ENCODE measurements at places on chromosomes 11 and 22. TPM values are rescaled to one million over a fixed set of nuclear protein-coding genes. Genes with fewer than 3 reads are reported as not detected.

DNA sequence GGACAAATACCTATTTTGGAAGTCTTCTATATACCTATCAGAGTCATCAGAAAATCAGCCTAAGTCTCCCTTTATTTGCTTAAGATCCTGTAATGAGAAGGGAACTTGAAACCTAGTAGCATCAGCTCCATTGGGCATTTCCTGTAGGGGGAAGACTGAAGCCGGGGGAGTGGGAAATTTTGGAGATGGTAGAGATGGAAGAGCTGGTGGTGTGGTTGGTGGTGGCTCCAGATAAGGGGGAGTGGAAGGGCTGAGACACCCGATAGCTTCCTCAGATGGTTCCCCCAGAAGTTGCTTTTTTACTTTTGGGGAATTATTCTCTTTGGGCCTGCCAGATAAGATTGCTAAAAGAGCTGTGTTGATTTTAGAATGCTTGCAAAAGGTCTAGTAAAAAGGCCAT, 16.4 kb upstream of the EI24 start:
- H3K36me3 ChIP-seq: no peaks in the 10 kb centered on the region
- H3K4me1 ChIP-seq: no peaks in the 10 kb centered on the region
- DNase-seq: no peak
- no peak overlapping the region for H3K27ac ChIP-seq

GRCh38 chr11:6889835-6890234, 2.5 kb downstream of the OR2D2 start:
- H3K36me3 ChIP-seq: no peaks in the 10 kb centered on the region
- DNase-seq: no peak
- H3K27ac ChIP-seq: no peak overlapping the region
- no peaks in the 10 kb centered on the region for H3K4me1 ChIP-seq
- no peaks in the 10 kb centered on the region for H3K27me3 ChIP-seq

Gene ST14
- 13.7 TPM for total RNA-seq

DNA sequence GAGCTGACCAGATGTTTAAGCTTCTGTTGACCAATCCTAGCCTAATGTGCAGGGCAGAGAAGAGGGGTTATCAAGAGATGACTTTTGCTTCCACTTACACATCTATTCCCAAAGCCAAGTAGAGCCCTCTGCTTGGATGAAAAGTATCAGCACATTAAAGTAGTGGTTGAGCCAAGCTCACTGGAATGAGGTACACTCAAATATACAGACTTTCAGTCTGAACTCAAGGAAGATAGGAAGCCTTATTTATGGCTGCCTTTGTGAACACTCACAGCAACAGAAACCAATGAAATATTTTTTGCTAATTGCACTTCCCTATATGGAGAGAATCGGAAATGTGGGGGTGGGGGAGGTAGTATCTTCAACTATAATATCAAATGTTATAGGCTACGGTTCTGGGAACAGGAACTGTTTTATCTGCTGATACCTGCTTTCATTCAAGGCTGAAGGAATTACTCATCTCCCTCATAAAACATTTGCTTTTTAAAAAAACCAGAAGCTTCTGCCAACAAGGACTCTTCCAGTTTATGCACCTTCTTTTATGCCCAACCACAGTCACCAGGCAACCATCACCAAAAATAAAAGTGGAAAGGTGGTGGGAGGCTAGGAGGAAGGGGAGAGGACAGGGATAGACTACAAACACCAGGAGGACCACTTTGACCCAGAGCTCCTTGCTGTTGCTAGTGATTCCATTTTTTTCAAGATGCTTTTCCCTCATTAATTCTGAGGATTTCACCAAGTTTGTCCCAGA, 91.2 kb downstream of the CLPB start:
- H3K36me3 ChIP-seq: no peaks in the 10 kb centered on the region
- no peak overlapping the region for H3K4me3 ChIP-seq
- no peak overlapping the region for H3K27ac ChIP-seq
- DNase-seq: no peak

GRCh38 chr11:15217416-15217815, 102.7 kb downstream of the INSC start:
- no peak for DNase-seq
- H3K4me1 ChIP-seq: no peaks in the 10 kb centered on the region
- no peak overlapping the region for H3K27ac ChIP-seq
- no peaks in the 10 kb centered on the region for H3K36me3 ChIP-seq
- no peaks in the 10 kb centered on the region for H3K27me3 ChIP-seq

GRCh38 chr22:29394931-29395581, 6.7 kb upstream of the AP1B1 start:
- H3K27ac ChIP-seq: no peak overlapping the region
- no peak for DNase-seq
- no peaks in the 10 kb centered on the region for H3K36me3 ChIP-seq
- no peak overlapping the region for H3K4me3 ChIP-seq
- no peaks in the 10 kb centered on the region for H3K27me3 ChIP-seq

Gene VEGFB
- 16.0 TPM for total RNA-seq

Gene DCPS
- 17.2 TPM for total RNA-seq

GRCh38 chr22:24805790-24806662, at the start of gene SGSM1:
TSS of gene SGSM1 (plus strand) at chr22:24806211. CDS start at chr22:24806326, 115 bp downstream.
- DNase-seq: no peak
- peaks cover 58% of the 10 kb centered on the region for H3K27me3 ChIP-seq
- no peaks in the 10 kb centered on the region for H3K4me1 ChIP-seq
- H3K4me3 ChIP-seq: peak within 1 kb of the TSS; percentile 45
- H3K36me3 ChIP-seq: no peaks in the 10 kb centered on the region

DNA sequence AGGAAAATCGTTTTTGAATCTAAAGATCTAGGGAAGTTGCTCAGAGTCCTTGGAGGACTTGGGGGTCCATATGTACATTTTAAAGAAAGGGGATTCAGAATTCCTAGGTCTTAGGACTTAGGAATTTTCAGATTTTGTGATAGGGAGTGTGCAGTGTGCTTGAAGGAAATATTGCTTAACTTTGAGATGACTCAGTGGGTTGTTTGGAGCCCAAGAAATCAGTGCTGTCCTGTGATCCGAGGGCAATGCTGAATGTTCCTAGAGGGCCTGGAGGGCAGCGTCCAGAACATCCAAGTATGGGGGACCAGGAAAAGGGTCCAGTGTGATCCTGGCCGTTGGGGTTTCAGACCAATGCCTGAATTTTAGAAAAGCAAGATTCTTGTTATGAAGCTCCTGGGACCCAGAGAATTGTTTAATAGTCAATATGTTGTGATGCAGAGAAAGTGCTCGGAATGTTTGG, 3.1 kb upstream of the IGF2 start:
- H3K36me3 ChIP-seq: no peaks in the 10 kb centered on the region
- DNase-seq: no peak
- peaks cover 2% of the 10 kb centered on the region for H3K4me1 ChIP-seq
- no peak overlapping the region for H3K4me3 ChIP-seq
- H3K27me3 ChIP-seq: peaks cover 98% of the 10 kb centered on the region

- H3K27ac ChIP-seq: no peak overlapping the region
- H3K4me1 ChIP-seq: no peaks in the 10 kb centered on the region
- DNase-seq: no peak
- H3K4me3 ChIP-seq: no peak overlapping the region
- H3K36me3 ChIP-seq: no peaks in the 10 kb centered on the region
- H3K27me3 ChIP-seq: no peaks in the 10 kb centered on the region
These were observed 7.3 kb downstream of the C11orf97 start for GRCh38 chr11:94519478-94520084.
